GM12864 (cell line): ENCODE measurements at places on chromosomes 5 and 9.

- DNase-seq: no peak
Measured at GRCh38 chr9:89032173-89032572, 40.9 kb downstream of the S1PR3 start.

- DNase-seq: no peak
Measured at GRCh38 chr5:154756009-154756867, 1.1 kb downstream of the LARP1 start.

- no peak for DNase-seq
Measured at GRCh38 chr5:53834500-53834899, 274.1 kb downstream of the NDUFS4 start.

- no peak for DNase-seq
Measured at GRCh38 chr5:1781107-1781506, 18.5 kb downstream of the MRPL36 start.

DNA sequence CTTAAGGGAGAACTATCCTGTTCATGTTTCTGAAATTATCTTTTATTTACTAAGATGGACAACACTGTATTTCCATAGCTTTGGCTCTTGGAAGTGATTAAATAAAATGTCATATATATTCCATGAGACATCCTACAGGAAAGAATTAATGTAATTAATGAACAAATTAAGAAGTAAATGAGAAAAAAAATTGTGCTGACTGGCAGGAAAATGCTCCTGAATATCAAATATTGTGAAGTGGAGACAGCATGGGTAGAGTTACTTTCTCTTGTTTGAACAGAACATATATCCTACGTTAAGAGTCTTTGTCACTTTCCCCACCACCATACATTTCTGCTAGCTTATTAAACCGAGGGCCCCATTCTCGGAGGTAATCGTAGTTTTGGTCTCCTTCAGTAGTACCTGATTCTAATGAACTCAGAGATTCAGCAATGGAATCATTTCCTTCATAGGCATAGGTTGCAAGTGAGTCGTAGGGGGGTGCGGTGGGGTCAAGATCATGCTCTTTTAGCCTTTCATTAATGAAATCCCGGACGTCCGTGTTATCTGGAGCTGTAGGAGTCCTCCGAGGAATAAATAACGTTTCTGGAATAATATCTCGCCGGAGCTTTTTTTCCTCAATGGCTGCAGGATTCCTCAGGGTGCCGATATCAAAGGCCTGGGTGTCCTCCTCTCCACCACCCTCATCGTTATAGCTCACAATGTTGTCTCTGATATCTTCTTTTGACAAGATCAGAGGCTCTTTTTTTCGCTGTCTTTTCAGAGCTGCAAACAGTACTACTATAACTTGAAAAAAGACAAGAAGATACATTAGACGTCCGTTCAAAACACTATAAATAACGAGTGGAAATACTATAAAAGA is 157.2 kb downstream of the CDH10 start:
- no peak for DNase-seq

GRCh38 chr5:746258-746761 is 38.2 kb downstream of the ZDHHC11B start:
- DNase-seq: no peak

- no peak for DNase-seq
Measured at GRCh38 chr5:6715758-6716628, 2.8 kb downstream of the TENT4A start.
